ENCODE measurements at places on chromosomes 12 and 14.

GRCh38 chr14:52906141-52906601 lies 44.7 kb downstream of the FERMT2 start:
- peak; percentile 67 for DNase-seq

- peak; percentile 1 for DNase-seq
Observed at GRCh38 chr14:56659964-56660551, 80.5 kb downstream of the TMEM260 start.

DNA sequence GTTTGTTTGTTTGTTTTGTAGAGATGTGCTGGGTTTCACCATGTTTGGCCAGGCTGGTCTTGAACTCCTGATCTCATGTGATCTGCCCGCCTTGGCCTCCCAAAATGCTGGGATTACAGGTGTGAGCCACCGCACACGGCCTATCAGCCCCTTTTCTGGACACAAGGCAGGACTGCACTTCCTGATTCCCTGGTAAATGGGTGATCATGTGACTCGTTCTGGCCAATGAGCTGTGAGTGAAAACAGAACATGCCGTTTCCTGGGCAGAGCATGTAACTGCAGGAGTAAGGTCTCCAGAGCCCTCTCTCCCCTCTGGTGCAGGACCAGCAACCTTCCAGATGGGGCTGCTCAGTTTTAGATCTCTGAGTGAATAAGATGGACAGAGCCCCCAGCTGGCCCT lies 92.7 kb downstream of the ITPK1 start:
- DNase-seq: no peak

- DNase-seq: peak; percentile 74
Observed at GRCh38 chr14:101962503-101962874, 1.9 kb upstream of the DYNC1H1 start.

DNA sequence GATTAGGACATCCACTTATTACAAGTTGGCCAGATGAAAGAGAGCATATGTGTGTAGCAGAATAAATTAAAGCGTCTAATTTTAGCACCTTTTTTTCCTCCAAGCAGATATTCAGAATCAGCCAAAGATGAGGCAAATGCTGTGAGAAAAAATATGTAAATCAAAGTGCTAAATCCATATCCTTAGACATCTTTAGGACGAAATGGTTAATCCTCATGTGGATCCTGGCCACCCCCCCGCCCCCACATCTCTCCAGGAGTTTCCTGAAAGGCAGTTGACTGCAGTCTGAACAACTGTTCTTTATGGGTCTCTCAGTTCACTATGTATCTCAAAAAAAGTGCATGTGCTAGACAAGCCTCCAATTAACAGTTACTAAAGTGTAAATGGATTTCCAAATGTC lies 1768.1 kb upstream of the SEL1L start:
- DNase-seq: no peak

DNA sequence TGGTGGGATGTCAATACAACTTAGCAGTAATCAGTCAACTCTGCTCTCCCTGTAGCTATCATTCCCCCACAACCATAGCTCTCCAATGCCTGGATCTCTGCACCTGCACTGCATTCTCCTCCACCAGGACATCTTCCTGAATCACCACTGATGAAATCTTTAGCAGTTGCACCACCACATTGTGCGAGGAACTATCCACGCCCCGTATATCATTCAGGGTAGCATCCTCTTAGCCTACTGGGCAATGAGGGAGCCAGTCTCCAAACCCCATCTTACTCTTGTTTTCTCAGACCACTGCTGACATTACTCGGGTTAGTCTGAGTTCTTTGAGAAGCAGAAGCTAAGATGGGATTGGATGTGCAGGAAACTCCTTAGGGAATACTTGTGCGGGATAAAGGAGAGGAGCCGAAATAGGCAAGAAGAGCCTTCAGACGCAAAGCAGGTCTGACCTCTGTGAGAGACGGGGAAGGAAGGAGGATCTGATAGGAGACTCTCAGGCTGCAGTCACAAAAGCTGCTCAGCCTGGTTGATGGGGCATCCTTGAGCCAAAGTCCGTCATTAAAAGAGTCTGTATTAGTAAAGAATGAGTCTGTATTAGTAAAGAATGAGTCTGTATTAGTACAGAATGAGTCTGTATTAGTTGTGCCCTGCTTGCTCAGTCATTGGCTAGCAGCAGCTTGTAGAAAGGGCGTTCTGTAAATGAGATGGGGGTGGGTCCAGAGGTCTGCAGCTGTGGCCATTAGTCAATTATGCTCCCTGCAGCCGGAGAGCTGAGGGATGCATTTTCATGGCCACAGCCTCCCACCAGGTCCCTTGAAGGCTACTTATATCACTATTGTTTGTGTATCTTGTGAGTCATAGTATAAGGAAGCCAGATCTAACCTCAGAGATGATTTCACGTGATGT lies 49.6 kb upstream of the RASSF3 start:
- peak; percentile 99 for DNase-seq

DNA sequence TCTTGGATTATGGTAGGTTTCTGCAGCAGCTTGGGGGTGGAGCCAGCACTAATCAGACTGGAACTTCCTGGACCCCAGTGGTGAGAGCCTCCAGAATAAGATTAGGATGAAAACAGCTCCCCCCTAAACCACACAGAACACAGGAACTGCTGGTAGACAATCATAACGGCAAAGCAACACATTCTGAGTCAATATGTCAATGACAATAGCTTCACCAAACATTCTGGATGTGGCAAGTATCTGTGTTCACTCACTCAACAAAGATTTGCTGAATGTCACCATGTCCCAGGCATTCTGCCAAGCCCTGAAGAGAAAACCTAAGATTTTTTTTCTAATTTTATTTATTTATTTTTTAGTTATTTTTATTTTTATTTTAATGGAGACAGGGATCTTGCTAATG lies 65.2 kb downstream of the LRRC74A start:
- no peak for DNase-seq

DNA sequence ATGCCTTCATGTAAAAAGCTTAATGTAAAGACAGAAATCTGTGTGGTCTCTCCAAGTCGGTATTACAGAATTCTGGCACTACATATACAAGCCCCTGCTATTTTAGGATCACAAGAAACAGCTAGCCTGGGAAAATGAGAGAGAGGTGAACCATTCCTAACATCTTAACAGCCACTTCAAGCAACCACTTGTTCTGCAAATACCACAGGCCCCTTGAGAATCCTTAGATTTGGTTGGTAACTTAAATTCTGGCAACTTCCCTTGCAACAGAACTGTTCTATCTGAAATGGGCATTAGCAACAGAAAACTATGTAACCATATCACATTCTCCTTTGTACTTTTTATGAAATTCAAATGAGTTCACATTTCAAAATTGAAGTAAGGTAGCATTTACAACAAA lies 68.5 kb downstream of the SPPL3 start:
- DNase-seq: no peak
